ENCODE measurements at places on chromosomes 3 and 15.

DNA sequence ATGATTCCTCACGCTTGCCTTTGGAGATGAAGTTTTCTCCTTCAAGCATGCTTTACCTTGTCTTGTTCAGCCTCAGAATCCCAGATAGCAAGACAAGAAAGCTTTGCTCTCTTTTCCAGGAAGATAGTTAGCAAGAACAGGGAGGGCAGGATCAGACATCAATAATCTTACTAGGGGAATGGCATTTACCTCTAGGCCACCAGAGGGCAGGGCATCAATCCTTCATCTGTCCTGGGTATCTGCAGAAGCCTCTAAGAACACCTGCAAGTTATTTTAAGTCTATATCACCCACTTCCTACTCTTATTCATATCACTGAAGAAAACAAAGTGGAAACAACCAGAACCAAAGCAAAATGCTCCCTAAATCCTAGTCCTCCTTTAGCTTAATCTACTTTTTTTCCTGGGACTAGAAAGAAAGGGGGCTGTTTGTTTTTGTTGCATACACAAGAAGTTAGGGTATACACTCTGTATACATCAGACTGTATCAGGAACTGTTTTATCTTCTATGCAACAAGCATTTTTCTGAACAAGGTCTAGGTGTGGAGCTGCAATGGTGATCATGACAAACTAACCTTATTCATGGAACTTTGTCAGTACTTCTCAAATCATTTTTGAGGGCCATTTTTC is 862.5 kb downstream of the CADM2 start:
- peak; percentile 22 for DNase-seq

DNA sequence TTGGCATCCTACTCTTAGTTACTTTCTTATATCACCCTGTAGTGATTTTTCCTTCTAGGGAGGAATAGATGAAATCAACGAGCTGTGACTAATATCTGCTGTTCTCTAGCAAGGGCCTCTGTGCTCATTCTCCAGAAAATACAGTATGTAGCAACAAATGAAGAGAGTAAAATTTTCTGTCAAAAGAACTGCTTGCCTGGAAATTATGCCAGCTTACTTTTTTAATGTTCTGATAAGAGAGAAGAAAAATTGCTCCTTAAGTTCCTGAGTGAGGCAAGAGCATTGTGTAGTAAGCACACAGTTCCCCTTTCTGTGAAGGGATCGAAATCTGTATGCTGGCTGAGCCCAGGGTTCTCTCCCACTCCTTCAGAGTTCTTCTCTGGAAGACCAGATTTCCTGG is 51.4 kb upstream of the GK5 start:
- DNase-seq, result no peak

- DNase-seq, result no peak
Measured at GRCh38 chr3:149604125-149604875, 53.5 kb downstream of the WWTR1 start.

DNA sequence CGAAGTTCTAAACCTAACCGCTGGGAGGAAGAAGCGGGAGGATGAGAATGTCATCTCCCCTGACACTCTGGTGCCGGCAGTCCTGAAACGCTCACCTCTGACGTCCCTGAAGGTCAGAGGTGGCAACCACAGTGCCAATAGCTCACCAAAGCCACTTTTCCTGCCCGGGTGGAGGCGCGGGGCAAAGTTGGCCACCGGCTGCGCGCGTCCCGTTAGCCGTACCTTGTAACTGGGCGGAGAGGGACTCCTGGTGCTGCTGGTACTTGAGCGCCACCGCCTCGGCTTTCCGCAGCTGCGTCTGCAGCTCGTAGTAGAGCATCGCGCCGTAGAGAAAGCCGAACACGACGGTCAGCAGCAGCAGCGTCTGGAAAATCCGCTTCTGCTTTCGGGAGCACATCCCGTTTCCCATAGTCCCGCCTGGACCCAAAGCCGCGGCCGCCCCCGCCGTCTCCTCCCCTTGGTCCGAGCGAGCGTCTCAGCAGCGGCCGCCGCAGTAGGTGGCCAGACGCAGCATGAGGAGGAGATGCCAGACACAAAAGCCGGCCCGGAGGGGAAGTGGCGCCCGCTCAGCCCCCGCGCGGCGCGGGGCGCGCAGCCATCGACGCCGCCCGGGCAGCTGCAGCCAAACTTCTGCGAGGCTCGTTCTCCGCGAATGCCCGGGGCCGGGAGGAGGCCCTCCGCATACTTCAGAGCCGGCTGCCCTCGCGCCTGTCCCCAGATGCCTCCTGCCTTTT is 680 bp downstream of the GOLIM4 start:
- peak; percentile 38 for DNase-seq

GRCh38 chr3:138940446-138940845 is 6.5 kb downstream of the FOXL2 start:
- DNase-seq, result no peak

DNA sequence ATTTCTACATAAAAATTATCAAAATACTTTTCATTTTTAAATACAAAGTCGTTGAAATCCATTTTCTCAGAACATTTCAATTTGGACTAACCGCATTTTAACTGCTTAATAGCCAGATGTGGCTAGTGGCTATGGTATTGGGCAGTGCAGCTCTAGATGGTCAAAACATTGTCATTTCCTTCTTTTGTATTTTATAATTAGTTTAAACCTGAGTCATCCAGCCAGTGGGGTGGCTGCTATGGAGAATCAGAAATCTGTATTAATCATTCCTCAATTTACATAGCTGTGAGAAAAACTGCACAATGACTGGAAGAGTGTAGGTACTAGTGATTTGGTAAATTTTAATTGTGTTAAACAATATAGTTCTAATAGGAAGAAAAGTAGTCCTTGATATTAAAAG is 245.3 kb downstream of the PDZRN3 start:
- no peak for DNase-seq

DNA sequence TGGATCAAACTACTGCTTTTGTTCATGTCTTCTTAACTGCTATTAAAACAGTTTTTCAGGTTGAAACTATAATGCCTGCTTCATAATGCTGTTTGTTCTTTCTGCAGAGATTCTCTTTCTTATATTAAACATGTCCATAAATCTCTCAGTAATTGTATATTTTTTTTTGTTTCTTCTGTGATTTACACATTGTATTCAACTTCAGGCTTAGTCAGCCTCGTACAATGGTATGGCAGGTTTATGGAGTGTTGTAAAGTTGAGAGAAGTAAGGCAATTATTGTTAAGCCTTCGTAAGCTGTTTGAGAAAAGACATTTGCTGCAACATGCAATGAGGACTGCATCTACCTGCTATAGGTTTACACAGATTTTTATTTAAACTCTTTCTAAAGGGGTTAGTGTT is 977.1 kb downstream of the DIPK2A start:
- no peak for DNase-seq

DNA sequence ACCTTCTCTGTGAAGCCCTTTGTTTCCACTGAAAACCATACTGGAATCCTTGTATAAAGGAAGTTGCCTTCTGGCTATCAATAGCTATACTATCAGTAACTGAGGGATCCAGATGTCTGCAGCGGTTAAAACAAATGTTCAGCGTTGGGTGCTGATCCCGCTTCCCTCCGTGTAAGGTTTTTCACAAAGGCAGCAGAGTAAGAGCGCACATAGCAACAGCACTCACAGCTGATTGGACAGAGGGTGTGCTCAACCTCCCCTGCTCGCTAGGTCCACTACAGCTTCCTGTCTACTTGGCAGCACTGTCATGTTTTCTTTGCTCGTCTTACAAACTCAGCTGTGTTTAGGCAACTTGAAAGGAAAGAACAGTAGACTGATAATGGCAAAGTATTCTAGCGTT is 27.3 kb downstream of the ATOSA start:
- DNase-seq, result no peak

DNA sequence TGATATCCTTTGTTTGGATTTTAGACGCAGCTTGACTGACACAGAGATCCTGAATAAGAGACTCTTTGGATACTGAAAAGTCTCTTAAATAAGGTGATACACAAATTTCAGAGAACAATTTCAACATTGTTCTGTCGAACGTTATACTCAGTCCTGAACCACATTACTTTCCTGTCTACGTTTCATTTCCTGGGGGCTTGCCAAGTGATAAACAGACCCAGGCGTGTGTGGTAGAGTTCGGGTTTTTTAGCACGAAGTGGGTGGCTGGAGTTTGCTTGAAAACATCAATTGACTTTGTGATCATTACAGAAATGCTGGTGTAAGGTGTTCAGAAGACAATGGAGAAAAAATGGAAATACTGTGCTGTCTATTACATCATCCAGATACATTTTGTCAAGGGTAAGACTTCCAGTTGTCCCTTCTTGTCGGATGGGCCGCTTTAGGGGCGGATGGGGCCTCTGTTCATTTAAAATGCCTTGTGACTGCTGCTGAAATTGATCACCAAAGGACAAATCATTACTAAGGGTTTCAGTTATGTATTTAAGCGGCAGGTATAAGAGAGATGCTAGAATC is at the start of gene CD96:
Gene CD96, plus strand, starts transcription at position 287 of the 573 bp plus-strand sequence. Its CDS starts 52 bp downstream, at position 339.
- DNase-seq, result no peak

Data from HuH-7 (cell line).